ENCODE measurements at places on chromosomes 13 and 19. TPM values are rescaled to one million over a fixed set of nuclear protein-coding genes. Genes with fewer than 3 reads are reported as not detected.

GRCh38 chr19:1837625-1838105 lies 10.6 kb downstream of the REXO1 start:
- no peak overlapping the region for H3K27ac ChIP-seq
- no peaks in the 10 kb centered on the region for H3K4me1 ChIP-seq
- no peaks in the 10 kb centered on the region for H3K36me3 ChIP-seq
- H3K4me3 ChIP-seq: no peak overlapping the region
- no peaks in the 10 kb centered on the region for H3K27me3 ChIP-seq

GRCh38 chr13:106063591-106064313 lies 471.7 kb downstream of the EFNB2 start:
- no peaks in the 10 kb centered on the region for H3K36me3 ChIP-seq
- no peak overlapping the region for H3K4me3 ChIP-seq
- DNase-seq: peak; percentile 72

DNA sequence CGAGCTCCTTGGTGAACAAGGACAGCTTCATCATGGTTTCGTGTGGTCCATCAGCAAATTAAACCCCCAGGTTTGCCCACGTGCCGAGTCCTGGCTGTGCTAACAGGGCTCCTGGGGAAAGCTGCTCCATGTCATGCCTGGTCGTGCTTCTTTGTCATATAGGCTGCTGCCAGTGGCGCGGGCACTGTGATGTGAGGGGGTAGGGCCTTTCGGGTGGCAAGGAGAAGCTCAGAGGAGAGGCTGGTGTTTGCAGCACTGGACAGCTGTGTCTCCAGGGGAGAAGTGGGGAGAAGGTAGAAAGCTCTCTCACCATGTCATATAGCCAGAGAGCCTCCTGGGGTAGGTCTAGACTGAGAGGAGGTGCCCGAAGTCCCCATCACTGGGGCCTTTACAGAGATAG lies 13.3 kb downstream of the VSTM2B start:
- no peaks in the 10 kb centered on the region for H3K36me3 ChIP-seq
- H3K27ac ChIP-seq: no peak overlapping the region
- no peaks in the 10 kb centered on the region for H3K27me3 ChIP-seq
- no peak for DNase-seq
- H3K4me3 ChIP-seq: no peak overlapping the region

DNA sequence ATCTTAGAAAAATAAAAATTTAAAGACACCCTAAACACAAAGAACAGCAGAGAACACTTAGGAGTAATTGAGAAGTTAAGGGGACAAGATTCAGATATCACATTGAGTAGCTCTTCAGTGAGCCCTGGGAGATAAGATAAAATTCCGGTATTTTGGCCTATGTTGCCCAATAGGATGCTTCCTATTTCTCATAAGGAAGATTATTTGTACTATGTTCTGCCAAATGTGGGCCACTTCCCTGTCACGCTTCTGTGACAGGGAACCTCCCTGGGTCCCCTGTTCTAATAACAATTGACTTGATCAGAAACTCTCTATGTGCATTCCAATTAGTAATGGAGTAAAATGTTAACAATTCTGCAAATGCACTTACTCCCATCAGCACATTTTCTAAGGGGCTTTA lies 310.7 kb downstream of the MYO16 start:
- H3K4me1 ChIP-seq: peaks cover 11% of the 10 kb centered on the region
- DNase-seq: no peak
- no peak overlapping the region for H3K4me3 ChIP-seq
- no peaks in the 10 kb centered on the region for H3K36me3 ChIP-seq
- 0 out of 2 replicates have a peak, but pooled peaks cover 10% of the 10 kb centered on the region for H3K27me3 ChIP-seq

DNA sequence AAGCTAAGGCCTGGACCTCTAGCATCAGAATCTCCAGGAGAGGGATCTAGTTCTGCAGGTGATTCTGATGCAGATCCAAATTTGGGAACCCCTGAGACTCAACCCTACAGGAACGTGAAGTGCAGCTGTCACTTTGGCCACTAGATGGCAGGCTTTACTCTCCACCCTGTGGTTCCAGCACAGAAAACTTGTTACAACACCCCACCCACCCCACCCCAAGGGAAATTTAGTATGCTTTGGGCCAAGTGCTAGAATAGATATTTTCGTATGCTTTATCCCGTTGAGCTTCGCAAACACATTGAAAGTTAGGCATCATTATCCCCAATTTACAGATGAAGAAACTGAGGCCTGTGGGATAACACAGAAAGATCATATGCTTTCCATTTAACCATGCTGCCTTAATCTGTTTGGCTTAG lies 232.0 kb downstream of the B3GLCT start:
- no peak overlapping the region for H3K27ac ChIP-seq
- no peaks in the 10 kb centered on the region for H3K27me3 ChIP-seq
- H3K4me3 ChIP-seq: no peak overlapping the region

Gene CAPS
- total RNA-seq: 16.1 TPM

DNA sequence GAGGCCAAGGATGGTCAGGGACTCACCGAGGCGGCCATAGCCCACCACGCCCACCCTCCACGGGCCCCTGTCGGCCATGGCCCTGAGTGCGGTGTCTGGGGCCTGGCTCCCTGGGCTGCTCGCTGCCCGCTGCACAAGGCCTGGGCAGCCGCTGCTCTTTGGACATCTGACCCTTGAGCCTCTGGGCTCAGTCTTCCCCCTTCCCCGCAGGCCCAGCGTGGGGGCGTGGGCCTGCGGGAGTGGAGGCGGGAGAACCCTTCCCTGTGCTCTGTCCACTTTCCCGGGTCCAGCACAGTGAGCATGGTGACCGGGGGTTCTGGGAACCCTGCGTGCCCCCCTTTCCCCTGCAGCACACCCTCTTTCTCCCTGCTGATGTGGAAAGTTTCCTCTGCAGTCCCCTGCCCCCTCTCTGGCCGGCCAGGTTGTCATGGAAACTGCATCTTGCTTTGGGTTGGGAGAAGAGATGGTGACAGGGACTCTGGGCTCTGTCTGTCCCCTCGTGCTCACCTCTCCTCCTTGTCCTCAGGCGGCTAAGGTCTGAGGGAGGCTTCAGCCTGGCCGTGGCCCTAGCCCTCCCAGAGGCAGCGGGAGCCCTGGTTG lies at the start of gene ASPDH:
ASPDH (minus strand) TSS at position 168 of the 600 bp plus-strand sequence; CDS start at position 78, 90 bp downstream.
- no peak within 1 kb of the TSS for H3K4me3 ChIP-seq
- no peaks in the 10 kb centered on the region for H3K4me1 ChIP-seq
- H3K27me3 ChIP-seq: no peaks in the 10 kb centered on the region

Gene CEACAM4
- total RNA-seq: not detected

DNA sequence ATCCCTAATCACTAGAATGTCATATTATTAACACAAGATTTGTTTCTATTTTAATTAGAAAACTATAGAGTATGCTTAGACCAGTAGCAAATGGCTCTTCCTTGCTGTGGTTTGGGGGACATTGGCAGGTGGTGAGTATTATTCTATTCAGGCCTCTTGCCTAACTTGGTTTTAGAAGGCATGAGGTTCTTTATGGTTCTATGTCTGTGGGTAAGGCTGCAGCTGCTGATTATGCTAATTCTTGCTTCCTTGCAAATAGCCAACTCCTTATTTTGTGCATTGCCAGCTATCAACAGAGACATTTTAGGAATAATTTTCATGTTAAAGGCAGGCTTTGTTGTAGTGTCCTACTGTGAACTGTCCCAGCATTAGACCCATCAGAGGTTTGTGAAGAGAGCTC lies 1344.9 kb downstream of the UQCRFS1 start:
- H3K4me3 ChIP-seq: no peak overlapping the region
- no peaks in the 10 kb centered on the region for H3K4me1 ChIP-seq
- no peak for DNase-seq
- no peak overlapping the region for H3K27ac ChIP-seq
- no peaks in the 10 kb centered on the region for H3K36me3 ChIP-seq

Gene JAK3
- total RNA-seq: 5.9 TPM

DNA sequence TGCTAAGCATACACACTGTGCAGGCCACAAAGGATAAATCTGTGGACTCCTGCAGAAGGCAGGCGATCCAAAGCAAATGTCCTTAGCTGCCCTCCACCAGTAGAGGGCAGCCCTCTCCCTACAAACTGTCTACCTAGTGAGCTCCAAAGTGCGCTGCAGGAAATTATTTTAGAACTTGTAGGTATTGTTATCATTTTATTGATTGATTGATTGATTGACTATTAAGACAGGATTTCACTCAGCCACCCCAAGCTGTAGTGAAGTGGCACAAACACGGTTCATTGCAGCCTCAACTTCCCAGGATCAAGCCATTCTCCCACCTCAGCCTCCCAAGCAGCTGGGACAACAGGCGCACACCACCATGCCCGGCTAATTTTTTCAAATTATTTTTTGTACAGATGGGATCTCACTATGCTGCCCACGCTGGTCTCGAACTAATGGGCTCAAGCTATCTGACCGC lies 37.3 kb downstream of the RNF6 start:
- no peaks in the 10 kb centered on the region for H3K36me3 ChIP-seq
- H3K27ac ChIP-seq: no peak overlapping the region
- peaks cover 4% of the 10 kb centered on the region for H3K4me1 ChIP-seq
- no peaks in the 10 kb centered on the region for H3K27me3 ChIP-seq
- H3K4me3 ChIP-seq: no peak overlapping the region

Gene MYPOP
- 7.7 TPM for total RNA-seq

Gene TDRD12
- total RNA-seq: 0.22 TPM

Gene TRPC4
- 10.5 TPM for total RNA-seq

DNA sequence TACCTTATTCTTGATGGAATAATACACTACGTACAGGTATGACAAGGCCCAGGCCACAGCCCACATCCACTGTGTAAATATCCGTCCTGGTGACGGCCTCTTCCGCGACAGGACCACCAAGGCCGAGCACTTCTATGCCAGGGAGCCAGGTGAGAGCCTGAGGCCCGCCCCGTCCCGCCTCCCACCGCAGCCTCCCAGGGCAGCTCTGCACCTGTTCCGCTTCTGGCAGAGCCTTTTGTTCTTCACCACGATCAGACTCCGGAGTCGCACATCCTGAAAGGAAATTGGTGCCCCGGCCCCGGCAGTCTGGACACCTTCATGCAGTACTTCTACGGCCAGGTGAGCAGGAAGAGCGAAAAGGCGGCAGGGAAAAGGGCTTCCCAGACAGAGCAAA lies 10.6 kb upstream of the ZNF358 start:
- no peak overlapping the region for H3K4me3 ChIP-seq
- H3K36me3 ChIP-seq: no peaks in the 10 kb centered on the region
- no peaks in the 10 kb centered on the region for H3K4me1 ChIP-seq

Gene BIVM
- 24.1 TPM for total RNA-seq

Gene GRK1
- not detected for total RNA-seq

- H3K27me3 ChIP-seq: no peaks in the 10 kb centered on the region
- H3K4me3 ChIP-seq: no peak overlapping the region
- no peak overlapping the region for H3K27ac ChIP-seq
Observed at GRCh38 chr13:112144616-112145550, 77.9 kb downstream of the SOX1 start.

Gene FAM216B
- total RNA-seq: not detected

DNA sequence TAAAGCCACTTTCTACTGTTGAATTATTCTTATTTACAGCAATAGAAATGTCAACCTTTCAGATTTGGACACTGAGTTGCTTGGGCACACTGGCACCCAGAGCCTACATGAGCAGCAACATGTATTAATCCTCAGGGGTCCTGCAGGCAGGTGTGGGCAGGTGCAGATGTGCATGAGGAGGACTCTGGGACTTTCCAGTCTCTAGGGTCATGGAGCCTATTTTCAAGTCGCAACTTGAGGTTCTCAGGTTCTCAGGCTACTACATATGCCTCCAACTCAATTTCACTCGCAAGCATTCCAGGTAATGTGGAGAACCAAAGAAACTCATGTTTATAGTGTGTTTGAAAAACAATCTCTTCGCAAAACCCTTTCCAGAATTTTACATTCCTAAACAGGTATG lies 73.2 kb downstream of the STARD13 start:
- no peak for DNase-seq
- no peak overlapping the region for H3K4me3 ChIP-seq
- no peaks in the 10 kb centered on the region for H3K27me3 ChIP-seq
- 0 out of 2 replicates have a peak, but pooled peaks cover 4% of the 10 kb centered on the region for H3K36me3 ChIP-seq

All from GM23248 (cell line).